Fibroblast of lung (primary cell): ENCODE measurements at places on chromosomes 6 and 20.

DNA sequence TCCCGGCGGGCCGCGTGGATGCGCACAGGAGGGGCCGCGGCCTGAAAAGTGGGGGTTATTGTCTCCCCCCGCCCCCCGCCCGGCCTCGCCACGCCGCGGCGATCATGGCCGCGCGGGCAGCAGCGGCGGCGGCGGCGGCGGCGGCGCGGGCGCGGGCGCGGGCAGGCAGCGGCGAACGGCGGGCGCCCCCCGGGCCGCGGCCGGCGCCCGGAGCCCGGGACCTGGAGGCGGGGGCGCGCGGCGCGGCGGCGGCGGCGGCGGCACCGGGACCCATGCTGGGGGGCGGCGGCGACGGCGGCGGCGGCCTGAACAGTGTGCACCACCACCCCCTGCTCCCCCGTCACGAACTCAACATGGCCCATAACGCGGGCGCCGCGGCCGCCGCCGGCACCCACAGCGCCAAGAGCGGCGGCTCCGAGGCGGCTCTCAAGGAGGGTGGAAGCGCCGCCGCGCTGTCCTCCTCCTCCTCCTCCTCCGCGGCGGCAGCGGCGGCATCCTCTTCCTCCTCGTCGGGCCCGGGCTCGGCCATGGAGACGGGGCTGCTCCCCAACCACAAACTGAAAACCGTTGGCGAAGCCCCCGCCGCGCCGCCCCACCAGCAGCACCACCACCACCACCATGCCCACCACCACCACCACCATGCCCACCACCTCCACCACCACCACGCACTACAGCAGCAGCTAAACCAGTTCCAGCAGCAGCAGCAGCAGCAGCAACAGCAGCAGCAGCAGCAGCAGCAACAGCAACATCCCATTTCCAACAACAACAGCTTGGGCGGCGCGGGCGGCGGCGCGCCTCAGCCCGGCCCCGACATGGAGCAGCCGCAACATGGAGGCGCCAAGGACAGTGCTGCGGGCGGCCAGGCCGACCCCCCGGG, 637 bp downstream of the ARID1B start:
- peak; percentile 63 for DNase-seq

DNA sequence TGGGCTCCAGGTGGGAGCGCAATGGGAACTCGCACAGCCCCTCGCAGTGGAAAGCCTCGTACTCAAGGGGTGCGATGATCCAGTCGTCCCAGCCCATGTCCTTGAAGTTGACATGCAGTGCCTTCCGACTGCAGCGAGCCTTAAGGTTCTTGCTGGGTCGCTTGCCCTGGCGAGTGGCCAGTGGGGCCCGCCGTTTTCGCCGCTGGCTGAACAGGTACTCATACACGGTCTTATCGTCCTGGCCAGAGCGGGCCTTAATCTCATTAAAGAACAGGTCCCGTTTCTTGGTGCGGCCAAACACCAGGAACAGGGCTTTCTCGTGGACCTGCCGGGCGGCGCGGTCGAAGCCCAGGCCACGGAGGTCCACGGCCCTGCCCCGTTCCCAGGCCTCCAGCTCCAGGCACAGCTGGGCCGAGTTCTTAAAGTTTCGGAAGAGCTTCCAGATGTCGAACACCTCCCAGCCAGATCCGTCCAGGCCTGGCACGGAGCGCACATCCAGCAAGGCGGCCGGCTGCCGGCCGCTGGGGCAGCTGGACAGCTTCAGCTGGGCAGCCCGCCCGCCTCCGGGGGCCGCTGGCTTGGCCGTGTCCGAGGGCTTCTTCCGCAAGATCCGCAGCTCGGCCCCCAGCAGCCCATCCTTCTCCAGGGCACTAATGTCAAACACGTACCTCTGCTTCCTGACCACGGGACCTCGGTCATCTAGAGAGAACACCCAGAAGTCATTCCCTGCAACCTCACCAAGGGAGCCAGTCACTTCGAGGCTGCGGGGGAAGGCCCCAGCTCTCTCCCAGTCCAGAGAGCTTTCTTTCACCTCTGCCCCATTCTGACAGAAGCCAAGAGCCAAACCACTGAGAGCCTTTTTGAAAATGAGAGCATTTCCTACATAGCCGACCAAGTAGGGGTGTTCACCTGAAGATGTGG, 3.7 kb downstream of the GDF5 start:
- DNase-seq: no peak

GRCh38 chr20:50561379-50562078, 51.3 kb downstream of the PTPN1 start:
- peak; percentile 96 for DNase-seq

DNA sequence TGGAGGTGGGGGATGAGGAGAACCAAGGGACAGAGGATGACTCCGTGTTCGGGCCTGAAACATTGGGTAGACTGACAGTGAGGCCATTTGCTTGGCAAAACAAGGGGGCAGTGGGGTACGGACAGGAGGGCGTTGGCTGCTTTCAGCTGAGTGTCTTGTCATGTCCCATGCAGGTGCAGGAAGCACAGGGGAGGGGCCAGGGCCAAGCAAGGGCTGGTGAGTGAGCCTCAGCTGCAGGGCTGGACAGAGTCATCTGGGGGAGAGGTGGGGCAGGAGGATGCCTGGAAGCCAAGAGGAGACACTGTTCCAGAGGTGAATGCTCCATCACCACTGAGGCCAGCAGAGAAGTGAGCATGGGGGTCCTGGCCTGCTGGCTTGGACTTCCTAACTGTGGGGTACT, 78.4 kb downstream of the ERMARD start:
- DNase-seq: no peak

GRCh38 chr20:53685070-53685595, 91.5 kb upstream of the ZNF217 start:
- DNase-seq: no peak

DNA sequence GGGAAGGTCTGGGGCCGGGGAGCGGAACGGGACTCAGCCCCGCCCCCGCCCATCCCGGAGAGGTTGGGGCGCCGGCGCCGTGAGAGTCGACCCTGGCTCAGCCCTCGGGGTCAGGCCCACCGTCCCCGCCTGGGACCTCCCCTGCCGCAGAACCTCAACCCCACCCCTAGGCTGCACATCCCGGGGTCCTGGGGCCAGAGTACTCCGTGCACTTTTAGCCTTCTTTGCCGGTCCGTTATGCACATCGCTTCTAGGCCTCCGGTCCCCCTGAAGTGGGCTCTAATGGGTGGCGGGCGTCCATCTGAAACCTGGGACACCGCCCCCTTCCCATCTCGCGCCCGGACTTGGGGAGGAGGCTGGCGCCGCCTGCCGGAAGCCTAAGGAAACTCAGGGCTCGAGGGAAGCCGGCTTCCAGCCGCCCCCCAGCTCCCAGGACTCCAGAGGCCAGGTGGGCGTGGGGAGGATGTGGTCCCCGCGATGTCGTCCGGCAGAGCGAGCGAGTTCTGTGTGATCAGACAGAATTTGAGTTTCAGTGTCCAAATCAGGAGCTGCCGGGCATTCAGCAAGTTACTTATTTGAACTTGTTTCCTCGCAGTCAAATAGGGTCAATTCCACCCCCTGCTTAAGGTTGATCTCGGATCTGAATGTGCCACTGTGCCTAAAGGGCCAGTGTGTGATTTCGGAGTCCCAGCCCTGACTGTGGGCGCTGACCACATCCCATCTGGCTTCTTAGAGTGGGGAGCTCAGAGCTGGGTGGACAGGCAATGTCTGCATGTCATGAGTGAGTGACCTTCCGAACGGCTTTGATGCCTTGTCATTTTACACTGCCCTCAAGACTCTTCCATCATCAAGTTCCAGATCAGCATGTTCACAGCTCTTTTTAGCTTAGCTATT, 47.6 kb downstream of the CPXM1 start:
- DNase-seq: peak; percentile 14

DNA sequence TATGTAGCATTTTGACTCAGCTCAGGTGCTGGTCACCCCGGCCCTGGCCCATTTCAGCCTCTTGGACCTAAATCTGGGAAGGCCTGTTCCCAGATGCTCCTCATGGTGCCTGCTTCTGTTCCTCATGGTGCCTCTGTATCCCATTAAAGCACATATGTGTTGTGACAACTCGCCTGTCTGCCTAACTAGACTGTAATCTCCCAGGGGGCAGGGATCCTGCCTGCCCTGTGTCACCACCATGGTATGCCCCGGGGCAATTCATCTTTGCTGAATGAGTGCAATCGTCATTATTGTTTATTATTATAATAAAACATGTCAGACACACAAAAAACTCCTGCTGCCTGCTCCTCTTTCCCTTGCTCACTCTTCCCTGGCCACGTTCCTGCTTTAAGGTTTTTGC, 62.0 kb downstream of the ZFP64 start:
- DNase-seq: peak; percentile 20

GRCh38 chr20:31637660-31638059, at the start of gene COX4I2:
COX4I2 (plus strand) TSS chr20:31637912; CDS start chr20:31639018, 1,106 bp downstream.
- DNase-seq: no peak

- DNase-seq: no peak
These were observed 60.8 kb upstream of the TENT5A start for GRCh38 chr6:81813305-81813704.

DNA sequence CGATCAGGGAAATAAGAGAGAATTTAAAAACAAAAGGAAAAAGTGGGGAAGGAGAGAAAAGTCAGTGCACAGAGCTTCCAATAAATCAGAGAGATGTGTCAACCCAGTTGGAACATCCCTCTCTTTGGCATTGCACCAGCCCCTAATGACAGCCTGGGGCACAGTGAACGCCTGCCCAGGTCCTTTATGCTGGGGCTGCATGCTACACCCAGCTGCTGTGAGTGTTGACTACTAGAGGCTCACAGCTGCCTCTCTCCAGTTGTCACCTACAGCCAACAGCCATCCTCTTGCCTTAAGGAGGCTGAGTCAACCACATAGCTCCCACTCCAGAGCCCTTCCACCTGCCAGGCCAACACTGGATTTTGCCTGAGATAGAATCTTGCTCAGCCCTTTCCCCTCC, 19.0 kb downstream of the OR2H2 start:
- DNase-seq: no peak

- no peak for DNase-seq
These were observed 45.5 kb downstream of the SGK1 start for GRCh38 chr6:134272374-134272773.

GRCh38 chr6:158356586-158357546, 44.6 kb downstream of the TULP4 start:
- no peak for DNase-seq

DNA sequence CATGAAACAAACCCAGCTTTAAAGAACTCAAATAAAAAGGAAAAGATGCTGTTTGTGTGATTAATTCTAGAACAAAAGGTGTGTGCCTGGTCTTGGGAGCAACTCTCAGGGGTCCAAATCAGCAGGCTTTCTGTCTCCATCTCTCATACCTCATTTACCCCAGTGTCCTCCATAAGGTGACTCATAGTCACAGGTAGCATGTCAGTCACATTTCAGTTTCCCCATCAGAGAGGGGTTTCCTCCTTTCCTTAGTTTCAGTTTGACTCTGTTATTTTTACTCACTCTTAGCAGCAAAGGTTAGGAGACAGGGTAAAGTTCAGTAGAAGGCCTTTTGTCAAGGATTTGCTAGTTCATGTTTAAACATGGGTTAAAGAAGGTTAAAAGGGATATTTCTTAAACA, 46.2 kb downstream of the OGFRL1 start:
- DNase-seq: no peak

DNA sequence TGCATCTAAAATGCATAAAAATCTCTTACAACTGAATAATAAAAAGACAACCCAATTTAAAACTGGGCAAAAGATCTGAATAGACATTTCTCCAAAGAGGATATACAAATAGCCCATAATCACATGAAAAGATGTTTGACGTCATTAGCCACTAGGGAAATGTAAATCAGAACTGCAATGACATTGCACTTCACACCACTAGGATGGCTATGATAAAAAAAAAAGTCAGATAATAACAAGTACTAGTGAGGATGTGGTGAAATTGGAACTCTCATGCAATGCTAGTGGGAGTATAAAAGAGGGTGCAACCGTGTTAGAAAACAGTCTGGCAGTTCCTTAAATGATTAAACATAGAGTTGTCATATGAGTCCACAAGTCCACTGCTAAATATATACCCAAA, 24.3 kb upstream of the TBX18 start:
- DNase-seq: no peak

DNA sequence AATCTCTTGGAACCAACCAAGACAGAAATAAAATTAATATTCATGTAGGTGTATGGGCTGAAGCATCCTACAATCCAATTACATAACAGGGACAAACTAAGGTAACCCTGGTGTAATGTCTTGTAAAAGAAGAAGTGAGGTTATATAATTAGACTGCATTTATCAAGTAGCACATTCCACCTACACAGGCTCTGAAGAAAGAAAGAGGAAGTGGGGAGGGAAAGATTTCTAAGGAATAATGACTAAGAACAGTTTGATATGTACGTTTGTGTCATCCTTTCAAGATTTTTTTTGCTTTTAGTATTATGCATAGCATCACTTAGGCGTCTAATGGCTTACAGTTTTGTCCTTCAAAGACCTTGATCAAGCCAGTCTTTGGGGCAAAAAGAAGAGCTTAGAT, 139.7 kb downstream of the PLCB1 start:
- DNase-seq: no peak

DNA sequence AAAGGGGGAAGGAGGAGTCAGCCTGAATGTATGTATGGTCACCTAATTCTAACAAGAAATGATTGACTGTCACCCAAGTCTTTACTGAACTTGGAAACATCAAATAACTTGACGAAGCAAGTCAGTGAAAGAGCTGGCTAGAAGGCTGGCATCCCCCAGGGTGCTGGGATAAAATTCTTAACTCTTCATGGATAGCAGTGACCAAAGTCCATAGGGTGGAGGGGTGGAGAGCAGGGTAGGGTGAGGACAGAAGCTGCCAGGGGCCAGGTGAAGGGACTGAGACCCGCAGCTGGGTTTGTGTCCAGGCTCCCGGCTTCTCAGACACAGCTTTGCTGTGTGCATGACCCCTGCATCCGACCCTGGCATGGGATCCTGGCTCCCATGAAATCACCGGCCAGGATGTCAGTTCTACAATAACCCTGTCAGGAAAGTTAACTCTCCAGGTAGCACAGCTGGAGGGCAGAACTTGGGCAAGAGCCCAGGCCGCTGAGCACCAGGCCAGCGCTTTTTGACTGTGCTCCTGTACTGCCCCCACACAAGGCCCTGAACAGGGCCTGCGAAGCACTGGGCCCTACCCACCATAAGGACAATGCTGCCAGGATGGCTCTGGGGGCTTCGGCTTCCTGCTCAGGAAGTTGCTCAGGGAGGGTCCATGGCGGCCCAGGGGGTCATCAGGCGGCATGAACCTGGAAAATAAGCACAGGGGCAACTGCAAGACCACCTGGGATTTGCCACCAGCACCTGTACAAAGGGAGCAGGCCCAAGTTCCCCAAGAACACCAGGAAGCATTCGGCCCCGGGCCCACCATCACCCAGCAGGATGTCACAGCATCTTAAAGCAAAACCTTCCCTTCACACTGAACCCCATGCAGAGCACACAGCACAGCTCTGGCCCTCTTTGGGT, 32.5 kb downstream of the ZC3H12D start:
- DNase-seq: no peak
